ENCODE measurements at places on chromosomes 5 and 9.

- DNase-seq, result no peak
Measured at GRCh38 chr9:121075251-121076036, 689 bp downstream of the CNTRL start.

DNA sequence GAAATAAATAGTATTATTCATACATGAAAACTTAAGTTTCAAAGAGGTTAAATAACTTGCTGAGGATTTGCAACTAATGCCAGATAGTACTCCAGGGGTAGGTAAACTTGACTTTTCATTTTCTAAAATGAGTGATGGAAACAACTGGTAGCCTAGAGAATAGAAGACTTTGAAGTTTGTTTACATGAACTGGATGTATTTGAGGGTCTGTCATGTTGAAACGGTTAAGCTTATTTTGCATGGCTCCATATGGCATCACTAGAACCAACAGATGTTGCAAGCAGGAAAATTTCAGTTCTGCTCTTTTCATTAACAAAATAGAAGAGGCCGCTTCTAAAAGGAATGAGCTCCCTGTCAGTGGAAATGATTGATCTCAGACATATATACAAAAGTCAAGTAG is 105.1 kb upstream of the SGCD start:
- DNase-seq, result no peak

- no peak for DNase-seq
Measured at GRCh38 chr9:79236466-79236865, 335.3 kb upstream of the TLE4 start.

- no peak for DNase-seq
Measured at GRCh38 chr5:79122973-79123372, 11.4 kb downstream of the BHMT start.

Measured in HT1080 (cell line).